ENCODE measurements at places on chromosomes 2 and 18.
A peak's percentile ranks its signal among the peaks of the same experiment; 100 is the strongest.

DNA sequence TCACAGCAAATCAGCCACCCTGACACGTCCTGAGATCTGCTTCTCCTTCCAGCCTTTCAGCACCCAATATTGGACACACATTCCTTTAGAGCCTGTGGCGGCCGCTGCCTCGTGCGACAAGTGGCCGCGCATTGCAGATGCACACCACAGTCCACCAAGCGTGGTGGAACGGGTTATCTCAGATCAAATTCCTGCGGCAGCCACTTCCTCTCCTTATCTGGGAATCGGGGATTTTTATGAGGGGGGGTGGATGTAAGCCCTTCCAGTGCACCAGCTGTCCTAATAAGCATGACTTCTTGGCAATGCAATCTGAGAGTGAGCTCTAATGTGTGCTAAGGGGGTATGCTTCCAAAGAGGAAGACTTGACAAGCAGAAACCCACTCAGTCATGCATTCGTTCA, 18.3 kb upstream of the BMP10 start:
- no peak for DNase-seq

DNA sequence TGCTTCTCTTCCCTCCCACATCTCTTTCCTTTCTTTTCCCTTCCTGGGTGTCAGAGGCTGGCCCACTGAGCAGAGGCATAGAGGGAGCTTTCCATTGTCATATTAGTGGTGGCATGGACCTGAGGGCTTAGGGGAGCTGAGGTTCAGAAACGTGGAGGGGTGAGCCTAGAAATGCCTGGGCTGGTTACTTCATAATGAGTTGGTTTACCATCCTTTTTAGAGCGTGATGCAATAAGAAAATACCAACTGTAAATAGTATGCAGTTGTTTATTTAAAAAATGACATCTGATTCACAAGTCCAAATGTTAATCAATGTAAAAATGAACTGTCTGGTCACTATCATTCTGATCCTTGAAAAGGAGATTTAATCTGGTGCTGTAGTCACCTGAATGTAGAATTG, 46.3 kb downstream of the MYO1B start:
- no peak for DNase-seq

- DNase-seq = no peak
These were observed 523.9 kb downstream of the BCL11A start for GRCh38 chr2:60029566-60029883.

GRCh38 chr2:70691497-70692140, 76.4 kb downstream of the ADD2 start:
- DNase-seq = no peak

DNA sequence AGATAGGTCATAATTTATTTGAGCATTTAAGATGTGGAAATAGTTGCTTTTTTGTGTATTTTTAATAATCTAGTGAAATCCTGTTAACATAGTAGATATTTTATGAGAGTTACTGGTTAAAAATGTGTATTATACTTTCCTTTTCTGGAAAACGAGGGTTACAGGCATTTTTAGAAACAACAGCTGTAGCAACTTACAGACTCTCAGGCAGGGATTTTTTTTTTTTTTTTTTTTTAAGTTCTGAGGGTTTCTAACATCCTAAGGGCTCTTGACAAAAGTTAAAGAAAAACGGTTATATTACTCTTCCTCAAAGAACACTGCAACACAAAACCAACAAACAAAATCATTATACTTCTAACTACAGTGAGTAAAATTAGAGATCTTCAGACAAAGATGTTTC, 205.9 kb downstream of the ACKR3 start:
- DNase-seq = no peak

DNA sequence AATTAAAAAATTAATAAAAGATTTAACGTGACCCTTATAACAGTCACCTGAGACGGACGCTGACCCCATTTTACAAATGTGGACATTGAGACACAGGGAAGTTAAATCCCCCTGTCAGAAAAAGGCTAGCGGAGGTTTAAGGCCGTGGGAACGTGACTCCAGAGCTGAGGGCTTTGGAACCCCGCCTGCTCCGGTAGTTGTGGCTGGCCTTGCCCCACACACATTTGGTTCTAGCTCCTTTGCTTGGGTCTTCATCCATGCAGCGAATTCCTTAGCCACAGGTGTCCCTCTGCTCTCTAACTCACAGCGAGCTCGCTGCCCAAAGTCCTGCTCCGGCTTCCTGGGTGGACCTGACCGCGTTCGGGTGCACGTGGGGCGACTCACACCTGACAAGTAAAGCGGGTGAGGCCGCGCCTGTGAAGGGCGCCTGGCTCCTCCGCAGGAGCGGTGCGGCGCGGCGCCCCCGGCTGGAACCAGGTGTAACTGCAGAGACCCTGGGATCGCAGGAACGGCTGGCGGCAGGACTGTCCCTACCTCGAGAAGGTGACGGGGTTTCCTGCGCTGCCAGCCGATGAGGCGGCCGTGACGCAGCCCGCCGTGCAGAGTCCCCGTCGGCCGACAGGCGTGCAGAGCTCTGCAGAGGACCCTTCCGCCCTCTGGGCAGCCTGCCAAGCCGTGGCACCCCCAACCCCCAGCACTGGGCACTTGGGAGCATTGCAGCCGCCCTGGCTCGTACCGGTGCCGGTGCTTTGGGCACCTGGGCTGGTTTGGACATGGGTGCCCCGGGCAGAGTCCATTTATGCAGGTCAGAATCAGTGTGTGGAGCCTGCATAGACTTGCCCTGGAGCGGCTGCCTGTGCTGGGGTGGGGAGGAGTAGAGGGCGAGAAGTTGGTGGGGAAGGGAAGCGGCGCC, 2.4 kb upstream of the PROC start:
- DNase-seq = peak; percentile 86

GRCh38 chr2:39202639-39203369, 41.0 kb downstream of the CDKL4 start:
- DNase-seq = no peak

DNA sequence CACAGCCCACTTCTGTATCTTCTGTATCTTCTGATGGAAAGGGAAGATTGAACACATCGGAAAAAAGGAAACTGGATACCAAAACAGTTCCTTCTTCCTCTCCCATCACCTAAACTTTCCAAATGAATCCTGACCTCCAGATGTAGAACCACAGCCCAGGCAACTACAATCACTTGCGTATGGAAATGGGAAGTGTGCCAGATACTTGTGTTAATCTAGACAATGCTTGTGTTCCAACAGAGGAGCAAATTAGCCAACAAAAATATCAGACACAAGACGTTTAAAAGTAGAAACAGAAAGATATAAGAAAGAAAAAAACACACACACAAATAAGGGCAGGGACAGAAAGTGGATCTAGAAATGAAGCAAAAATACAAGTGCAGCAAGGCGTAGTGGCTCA, 31.4 kb upstream of the DUSP2 start:
- no peak for DNase-seq

DNA sequence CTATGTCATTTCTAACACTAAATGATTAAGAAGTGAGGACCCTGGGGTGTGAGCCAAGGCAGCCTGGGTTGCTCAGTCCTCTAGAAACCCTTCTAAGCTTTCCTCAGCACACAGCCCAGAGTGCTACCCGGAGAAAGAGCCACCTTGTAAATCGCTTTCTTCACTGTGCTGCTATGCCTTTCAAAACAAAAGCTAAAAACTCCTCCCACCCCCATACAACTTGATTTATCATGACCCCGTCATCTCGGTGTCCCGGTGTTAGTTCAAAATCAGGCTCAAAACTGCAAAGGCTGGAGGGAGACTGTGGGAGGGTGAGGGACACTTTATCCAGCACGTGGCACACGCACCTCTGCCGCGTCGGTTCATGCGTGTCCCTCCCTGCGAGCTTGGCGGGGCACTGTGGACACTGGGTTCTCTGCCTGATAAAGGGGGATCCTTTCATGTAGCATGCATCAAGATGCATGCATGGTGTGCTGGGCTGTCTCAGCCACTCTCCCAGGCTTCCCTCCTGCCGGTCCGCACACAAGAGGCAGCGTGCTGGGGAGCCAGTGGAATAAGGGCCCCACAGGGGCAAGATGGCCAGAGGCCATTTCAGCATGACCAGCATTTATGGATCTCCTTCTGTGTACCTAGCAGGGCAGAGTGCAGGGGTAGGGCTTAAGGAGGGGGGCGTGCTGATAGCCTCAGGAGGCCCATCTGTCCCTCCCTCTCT, 170.4 kb downstream of the SMAD7 start:
- no peak for DNase-seq

DNA sequence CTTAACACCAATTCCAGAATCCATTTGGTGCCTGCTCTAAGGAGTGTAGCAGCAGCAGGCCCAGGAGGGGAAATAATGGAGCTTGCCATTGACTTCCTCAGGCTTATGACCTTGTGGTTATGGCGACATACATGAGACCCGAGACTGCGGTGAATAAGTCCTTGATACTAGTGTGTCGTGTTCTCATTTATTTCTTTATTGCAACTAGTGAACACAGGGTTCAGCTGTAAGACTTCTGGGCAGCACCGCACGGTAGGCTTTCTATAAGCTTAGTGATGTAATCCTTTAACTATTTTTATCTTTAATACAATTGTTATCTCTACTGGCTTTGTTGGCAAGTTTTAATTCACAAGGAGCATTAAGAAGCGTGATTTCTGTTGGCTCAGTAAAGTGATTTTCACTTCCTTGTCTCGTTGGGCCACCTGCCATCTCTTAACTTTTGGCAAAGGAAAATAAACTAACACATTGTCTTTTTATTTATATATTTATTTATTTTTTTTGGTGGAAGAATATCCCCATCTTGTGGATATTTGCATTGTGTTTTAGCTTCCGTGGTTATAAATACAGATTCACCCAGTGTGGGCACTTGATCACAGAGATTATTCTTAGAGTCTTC, 139.8 kb downstream of the LTBP1 start:
- DNase-seq = no peak

DNA sequence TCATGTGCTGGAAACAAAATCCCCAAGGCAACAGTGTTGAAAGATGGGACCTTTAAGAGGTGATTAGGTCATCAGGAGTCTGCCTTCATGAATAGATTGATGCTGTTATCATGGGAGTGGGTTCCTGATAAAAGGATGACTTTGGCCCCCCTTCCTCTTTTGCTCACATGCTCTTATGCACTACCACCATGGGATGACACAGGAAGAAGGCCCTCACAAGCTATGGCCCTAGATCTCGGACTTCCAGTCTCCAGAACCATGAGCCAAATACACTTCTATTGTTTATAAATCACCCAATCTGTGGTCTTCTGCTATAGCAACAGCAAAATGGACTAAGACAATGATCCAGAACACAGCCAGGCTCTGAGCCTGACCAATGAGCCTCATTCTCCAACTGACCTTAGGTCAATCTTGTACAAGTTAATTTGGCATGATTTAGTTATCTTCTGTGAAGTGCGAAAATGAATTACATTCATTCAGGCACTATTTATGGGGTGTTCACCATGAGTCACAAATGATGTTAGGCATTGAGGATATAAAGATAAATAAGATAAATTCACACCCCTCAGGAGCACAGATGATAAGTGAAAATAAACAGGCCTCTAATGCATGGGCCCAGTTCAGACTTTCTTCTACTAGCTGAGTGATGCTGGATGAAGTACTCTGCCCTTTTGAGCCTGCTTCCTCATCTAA, 37.7 kb upstream of the NT5C1B start:
- DNase-seq = no peak

DNA sequence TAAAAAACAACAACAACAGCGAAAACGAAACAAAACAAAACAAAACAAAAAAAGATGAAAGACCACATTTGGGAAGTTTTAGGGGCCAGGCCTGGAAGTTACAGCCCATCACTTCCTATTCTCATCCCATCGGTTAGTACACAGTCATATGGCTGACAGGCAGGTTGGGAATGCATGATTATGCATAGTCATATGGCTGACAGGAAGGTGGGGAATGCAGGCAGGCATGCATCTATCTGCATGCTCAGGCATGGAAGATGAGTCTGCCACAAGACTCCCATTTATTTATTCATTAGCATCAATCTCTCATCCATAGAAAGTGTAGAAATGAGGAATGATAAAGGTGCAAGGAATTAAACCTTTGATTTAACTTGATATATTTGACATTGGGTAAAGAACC, 325.3 kb upstream of the MEX3C start:
- DNase-seq = no peak

DNA sequence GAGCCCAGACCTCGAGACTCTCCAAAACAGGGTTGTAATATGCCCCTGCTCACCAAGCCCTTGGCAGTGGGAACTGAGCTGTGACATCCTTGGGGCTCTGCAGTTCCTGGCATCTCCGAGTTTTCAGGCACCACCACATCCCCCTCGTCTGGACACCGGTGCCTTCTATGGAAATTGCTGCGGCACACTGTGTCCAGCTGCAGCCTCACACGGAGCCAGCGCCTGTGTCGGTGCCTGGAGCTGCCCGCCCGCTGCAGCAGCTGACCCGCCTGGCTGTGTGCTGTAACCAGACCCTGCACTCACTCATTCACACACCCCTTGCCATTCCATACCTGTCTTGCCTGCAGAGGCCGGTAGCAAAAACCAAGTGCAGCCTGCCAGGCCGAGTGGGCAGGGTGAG, 11.8 kb downstream of the IWS1 start:
- no peak for DNase-seq

DNA sequence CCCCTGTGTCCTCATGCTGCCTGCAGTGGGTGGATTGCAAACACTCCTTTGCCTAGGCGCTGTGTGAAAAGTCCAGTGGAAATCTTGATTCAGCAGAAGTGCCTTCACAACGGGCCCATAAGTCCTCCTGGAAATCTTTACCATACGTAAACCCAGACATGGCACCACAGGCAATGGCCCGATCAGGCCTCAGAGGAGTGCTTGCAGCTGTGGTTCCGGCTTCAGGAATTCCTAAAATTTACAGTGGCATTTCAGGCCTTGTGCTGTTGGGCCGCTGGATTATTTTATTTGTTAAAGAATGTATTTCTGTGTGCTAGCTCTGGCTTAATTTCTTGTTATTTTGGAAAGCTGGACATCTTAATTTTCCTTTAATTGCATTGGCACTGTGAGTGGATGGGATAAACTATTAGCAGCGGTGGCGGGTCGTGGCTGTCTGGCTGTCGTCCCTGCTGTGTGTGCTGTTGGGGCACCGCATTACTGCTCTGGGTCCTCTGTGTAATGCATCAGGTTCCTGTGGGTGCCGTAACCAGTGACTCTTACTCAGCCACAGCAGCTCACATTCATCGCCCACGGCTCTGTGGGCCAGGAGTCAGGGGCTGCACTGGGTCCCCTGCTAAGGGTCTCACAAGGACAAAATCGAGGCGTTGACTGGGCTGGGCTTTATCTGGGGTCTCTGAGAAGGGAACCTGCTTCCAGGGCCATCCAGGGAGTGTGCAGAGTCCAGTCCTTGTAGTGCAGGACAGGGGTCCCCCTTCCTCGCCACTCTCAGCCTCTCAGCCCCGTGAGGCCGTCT, 73.1 kb downstream of the RTP5 start:
- DNase-seq = no peak

DNA sequence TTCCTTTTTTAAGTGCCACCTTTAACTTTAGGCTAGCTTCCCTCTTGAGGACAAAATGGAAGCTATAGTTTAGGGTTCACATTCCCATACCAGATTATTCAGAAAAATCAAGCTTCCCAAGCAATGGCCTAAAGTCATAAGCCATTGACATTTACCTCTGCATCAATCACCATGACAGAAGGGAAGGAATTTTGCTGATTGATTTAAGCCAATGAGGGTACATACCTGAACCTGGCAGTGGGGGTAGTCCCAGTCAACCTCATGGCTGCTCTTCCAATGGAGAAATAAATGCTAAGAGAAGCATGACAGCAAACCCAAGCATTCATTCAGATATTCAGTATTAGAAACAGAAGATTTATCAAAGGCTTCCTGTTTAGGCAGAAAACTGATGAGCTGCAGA, 128.4 kb upstream of the CREB1 start:
- DNase-seq = no peak
